ENCODE measurements at places on chromosomes 1 and 21.

DNA sequence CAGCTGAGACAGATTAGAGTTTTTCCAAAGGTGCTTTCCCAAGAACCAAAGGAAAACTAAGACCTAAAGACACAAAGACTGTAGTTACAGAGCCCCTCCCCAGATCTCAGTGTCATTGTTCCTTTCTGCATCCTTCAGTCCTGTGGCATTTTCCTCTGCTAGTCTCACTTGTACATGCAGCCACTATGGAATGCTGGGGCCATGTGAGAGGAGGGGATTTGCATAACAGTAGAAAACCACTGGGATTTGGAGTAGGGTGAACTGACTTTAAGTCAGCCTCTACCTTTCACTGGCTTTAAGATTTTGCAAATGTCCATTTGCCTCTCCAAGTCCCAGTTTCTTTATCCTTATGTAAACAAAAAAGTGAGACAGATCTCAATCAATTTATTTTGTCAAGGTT lies 119.4 kb upstream of the F3 start:
- DNase-seq: no peak

DNA sequence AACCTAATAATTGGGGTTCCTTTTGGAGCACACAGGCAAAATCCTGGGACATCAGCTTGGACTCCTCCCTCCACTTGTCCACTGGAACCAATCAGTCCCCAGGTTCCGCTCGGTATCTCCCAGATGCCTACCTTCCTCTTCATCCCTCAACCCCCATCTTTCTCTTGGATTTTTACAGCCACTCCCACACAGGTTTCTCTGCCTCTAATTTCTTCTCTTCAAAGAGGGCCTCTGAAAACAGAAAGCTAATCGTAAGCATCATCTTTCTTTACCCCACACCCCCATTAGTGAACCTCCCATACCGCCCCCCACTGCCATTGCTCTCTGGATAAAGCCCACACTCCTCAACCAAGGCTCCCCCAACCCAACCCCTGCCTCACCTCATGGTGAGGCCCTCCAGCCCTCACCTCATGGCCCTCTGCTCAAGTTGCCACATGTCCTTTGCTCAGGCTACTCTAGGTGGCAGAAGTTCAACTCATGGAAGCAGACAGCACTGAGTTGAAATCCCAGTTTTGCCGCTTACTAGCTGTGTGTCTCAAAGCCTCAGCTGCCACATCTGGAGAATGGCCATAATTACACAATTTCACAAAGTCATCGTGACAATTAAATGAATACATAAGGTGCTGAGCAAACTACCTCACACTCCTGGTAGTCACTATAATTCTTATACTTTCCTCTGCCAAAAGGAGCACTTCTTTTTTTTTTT lies 18.1 kb upstream of the WASF2 start:
- DNase-seq: no peak

GRCh38 chr1:180579961-180580611 lies 21.3 kb downstream of the OVAAL start:
- DNase-seq: no peak

DNA sequence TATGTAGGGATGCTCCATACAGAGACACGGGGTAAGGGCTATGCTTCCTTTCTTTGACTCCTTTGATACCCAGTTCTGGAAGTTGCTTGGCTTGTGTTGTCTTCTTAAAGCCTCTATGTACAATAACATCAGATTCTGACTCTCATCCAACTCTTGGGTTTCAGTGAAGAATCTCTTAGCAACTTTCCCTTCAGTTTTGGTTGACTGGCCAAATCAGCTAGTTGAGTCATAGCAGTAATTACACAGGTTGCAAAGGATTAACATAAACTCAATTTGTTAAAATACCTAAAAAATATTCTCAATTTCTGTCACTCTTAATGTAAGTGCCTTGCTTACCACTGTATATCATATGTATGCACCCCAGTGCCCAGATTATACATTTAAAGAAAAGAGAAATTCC lies 9.2 kb downstream of the CD1E start:
- no peak for DNase-seq

- no peak for DNase-seq
Observed at GRCh38 chr1:178124115-178124514, 30.2 kb downstream of the RASAL2 start.

DNA sequence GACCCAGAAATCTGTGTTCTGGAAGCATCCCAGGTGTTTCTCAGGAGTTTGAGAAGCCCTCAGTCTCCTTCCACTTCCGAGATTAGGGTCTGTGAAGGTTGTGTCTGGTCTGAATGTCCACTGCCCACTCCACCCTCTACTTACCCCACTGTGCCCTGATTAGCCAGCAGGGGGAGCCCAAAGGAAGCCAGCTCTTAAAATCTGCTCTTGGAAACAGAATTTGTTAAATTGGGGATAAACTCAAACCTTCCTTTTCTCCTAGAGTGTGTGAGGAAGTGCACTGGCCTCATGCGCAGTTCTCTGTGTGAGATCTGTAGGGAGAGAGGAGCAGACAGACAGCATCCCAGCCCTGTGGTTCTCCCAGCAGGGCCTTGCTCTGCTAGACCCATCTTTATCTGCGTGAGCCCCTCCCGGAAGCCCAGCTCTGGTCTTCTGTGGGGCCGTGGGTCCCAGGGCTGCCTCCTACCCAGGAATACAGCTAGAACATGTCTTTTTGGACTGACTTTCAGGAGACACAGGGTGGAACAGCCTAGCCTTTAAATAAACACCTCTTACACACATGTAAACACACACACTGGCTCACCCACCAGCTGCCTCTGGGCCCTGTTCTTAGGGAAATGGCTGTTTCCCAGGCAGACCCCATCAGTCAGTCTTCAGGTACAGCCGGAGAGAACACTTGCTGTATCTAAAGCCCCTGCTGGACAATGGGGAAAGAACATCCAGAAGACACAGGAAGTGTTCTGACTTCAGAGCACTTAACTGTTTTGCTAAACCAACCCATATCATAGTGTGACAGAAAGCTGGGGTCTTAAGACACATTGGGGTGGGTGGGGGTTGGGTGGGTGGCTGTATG lies 52.2 kb downstream of the SMYD2 start:
- peak; percentile 9 for DNase-seq

DNA sequence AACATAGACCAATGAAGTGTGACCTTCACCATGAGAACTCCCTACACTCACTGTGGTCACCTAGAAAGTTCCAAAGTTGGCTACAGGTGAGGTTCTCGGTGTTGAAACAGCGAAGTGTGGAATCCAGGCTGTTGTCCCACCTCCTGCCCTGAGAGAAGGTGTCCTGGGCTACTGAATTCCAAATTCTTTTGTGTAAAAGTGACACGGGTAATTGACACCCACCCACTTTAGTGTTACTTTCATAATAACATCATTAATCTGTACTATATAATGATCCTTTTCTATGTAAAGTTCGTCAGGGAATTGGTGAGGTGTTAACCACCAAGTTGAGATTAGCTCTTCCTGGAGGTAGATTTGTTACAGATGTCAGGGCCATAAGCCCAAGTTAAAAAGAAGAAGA lies 690.7 kb downstream of the RWDD3 start:
- no peak for DNase-seq

- no peak for DNase-seq
Observed at GRCh38 chr1:239896569-239896968, 195.1 kb upstream of the FMN2 start.

Measured in naive B cell (primary cell).